ENCODE measurements at places on chromosomes 16 and 17.

DNA sequence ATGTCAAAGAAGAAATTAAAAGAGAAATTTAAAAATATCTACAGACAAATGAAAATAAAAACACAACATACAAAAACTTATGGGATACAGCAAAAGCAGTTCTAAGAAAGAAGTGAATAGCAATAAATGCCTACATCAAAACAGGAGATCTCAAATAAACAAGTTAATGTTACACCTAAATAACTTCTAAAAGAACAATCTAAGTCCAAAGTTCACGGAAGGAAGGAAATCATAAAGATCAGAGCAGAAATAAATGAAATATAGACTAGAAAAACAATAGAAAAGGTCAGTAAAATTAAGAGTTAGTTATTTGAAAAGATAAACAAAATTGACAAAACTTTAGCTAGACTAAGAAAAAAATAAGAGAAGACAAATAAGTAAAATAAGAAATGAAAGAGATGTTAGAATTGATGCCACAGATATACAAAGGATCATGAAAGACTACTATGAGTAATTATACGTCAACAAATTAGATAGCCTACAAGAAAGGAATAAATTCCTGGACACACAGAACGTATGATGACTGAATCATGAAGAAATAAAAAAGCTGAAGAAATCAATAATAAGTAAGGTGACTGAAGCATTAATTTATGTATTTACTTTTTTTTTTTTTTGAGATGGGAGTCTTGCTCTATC, 100.4 kb downstream of the CEP112 start:
- DNase-seq = no peak

DNA sequence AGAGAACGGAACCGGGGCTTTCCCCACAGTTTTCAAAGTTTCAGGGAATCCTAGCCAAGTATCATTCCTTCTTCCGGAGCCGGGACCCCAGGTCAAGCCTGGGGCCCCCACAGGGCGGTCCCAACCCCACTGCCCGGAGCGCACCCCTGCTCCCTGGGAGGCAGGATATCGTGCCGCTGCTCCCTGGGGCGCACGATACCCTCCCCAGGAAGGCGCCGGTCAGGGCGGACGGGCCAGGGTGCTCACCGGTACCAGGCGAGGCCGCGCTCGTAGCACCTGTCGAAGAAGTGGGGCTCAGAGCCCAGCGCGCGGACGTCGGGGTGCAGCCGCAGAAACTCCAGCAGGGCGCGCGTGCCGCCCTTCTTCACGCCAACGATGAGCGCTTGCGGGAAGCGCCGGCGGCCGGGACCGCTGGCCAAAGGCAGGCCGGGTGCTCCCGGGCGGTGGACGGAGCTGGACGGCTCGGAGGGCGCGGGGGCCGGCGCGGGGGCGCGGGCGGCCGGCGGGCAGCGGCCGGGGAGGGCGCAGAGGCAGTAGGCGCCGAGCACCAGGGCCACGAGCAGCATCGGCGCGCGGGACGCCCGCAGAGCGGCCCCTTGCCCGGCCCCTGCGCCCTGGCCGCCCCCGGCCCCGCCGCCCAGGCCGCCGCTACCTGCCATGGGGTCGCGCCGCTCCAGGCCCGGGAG, 407 bp downstream of the HS3ST6 start:
- no peak for DNase-seq

DNA sequence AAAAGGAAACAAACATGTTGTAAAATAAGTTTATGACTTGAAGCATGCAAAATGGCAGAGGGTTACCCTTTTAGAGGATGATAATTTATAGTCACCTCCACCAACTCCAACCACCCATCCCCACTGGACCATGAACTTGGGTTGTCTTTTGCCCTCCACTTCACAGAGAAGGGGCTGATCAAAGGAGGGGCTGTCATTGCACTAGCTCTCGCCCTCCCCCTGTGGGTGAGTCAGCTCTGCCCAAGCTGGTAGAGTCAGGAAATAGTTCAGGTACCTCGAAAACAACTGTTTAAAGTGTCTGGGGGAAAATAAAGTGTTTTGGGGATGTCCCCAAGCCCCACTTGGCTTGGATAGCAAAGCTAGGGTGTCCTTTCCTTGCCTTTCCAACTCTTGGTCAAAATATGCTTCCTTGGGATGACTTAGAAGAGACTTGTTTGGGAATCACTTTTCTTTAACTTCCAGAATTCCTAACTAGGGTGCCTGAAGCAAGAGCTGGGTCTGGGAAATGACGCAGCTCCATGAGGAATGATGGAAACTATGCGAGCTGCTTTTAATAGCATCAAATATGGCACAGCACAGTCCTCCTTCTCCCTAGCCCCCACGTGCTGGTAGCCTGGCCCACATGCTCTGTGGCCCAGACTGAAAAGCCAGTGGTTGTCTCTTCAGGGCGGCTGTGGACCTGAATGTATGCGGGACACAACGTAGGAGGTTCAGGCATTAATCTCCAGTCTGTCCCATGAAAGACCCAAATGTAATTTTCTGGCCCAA, 40.7 kb downstream of the TBX4 start:
- DNase-seq = no peak

DNA sequence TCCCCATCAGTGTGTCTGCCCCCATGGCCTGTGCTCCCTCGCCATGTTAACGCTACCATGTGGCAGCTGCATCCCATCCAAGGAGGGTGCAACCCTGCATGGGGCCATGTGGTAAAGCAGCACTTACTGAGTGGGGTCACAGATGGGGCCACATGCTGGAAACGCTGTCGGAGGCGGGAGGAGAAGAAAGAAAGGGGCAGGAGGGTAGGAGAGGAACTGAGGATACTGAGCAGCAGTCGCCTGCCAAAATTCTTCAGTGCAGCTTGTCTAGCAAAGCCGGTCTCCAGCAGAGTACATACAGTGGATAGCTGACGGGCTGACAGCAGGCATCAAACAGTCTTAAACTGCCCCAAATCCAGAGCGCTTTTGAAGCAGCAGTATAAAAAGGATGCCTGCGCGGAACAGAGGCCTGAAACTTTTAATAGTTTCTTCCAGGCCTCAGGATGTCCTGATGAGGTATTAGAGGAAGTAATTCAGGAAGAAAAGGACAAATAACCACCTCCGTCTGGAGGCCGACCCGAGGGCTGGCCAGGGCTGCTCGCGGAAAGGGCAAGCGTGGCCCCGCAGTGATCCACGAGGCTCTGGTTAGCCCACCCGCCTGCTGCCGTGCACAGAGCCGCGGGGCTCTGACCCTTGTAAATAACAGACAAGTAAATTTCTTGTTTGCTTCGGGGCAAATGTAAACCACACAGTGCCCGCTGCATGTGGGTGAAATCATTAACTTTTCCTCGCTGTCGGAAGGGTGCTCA, 149.0 kb downstream of the CCDC182 start:
- DNase-seq = no peak

GRCh38 chr17:36979565-36979941, 30.8 kb downstream of the AATF start:
- DNase-seq = no peak

GRCh38 chr16:65771707-65772106, 594.8 kb upstream of the CDH5 start:
- DNase-seq = no peak

DNA sequence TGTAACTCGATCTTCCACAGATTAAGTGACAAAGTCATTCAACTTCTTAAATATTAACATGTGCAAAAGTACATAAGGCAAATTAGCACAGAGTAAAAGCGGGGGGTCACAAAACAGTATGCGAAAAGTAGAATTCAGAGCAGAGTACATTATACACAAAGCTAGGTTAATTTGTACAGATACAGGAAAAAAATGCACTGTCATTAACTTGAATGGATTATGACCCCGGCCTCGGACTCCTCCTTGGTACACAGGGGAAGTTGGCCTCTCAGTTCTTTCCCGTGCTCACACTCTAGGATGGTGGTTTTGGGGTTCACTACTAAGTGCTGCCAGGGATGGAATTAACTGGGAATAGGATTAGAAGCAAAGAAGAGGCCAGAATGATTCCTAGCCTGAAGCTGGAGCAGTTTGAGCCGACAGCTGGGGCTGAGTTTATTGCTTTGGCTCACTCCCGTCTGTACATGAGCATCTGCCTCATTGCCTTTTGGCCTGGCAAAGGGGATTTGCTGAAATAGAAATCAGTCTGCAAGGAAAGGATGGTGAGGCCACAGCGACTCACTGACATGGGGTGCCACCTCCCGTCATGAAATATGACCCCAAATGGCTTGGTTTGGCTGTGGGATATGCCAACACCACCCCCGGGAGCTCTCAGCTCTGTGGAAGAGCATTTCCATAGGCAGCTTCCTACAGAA, 23.6 kb downstream of the NTN1 start:
- DNase-seq = no peak

- DNase-seq = no peak
Measured at GRCh38 chr17:78976907-78977680, 2.6 kb downstream of the LGALS3BP start.

GRCh38 chr17:38330941-38331411, 12.8 kb downstream of the GPR179 start:
- no peak for DNase-seq

GRCh38 chr16:87441886-87442580, 49.9 kb downstream of the MAP1LC3B start:
- DNase-seq = no peak

- DNase-seq = no peak
Measured at GRCh38 chr16:78664811-78665772, 565.6 kb downstream of the WWOX start.

GRCh38 chr17:78349891-78350642, 9.8 kb downstream of the SOCS3 start:
- no peak for DNase-seq

- no peak for DNase-seq
Measured at GRCh38 chr17:81966343-81967243, 5.6 kb upstream of the NOTUM start.

- DNase-seq = peak; percentile 50
Measured at GRCh38 chr17:45782889-45783592, 1.1 kb upstream of the CRHR1 start.

DNA sequence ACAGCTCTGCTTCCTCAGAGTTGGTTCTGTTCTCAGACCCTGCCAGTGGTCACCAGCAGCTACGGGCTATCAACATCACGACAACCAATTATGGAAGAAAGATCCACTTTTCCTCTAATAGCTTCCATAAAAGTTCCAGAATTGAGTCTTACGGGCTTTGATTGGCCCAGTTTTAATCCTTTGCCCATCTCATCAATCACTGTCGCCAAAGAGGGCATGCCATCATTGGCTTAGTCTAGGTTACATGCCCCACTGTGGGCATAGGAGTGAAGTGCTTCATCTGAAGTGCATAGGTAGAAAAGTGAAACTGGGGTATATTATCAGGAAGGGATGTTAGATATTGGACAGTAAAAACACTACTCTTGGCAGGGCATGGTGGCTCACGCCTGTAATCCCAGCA, 76.6 kb upstream of the DHX40 start:
- DNase-seq = no peak

GRCh38 chr17:81010935-81011334, 19.3 kb downstream of the CHMP6 start:
- no peak for DNase-seq

GRCh38 chr16:3578610-3579551, 1.7 kb upstream of the NLRC3 start:
- peak; percentile 81 for DNase-seq

DNA sequence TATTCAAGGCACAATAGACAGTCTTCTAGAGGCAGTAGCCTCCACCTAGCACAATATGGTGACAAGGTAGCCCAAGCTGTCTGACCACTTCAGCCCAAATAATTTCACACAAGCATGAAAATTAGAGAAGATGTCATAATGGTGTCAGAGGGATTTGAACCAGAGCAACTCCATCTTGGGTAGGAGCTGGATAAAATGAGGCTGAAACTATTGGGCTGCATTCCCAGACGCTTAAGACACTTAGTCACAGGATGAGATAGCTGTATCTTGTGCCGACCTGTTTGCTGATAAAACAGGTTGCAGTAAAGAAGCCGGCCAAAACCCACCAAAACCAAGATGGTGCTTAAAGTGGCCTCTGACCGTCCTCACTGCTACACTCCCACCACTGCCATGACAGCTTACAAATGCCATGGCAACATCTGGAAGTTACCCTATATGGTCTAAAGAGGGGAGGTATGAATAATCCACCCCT, 192.6 kb downstream of the CPPED1 start:
- DNase-seq = no peak

- no peak for DNase-seq
Measured at GRCh38 chr16:67245674-67246080, 1.6 kb downstream of the FHOD1 start.

- DNase-seq = peak; percentile 75
Measured at GRCh38 chr17:50169121-50169764, 3.4 kb downstream of the SGCA start.

DNA sequence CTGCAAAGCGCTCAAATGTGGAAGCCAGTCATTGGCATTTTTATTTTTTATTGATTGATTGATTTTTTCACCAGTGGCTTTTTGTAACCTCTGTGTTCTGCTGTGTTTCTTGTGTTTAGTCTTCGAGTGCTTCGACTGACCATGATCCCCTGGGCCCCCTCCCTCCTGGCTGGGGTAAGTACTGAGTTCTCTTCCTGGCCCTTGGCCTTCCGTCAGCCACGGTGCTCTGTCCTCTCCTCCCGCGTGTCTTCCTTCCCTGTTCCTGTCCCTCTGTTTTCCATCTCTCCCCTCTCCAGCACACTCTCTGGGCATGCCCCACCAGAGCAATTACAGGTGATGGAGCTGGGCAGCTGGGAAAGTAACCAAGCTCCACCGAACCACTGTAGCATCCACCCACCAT, 25.8 kb upstream of the CLEC18A start:
- DNase-seq = no peak

- DNase-seq = no peak
Measured at GRCh38 chr16:4233431-4233830, 8.4 kb downstream of the SRL start.

DNA sequence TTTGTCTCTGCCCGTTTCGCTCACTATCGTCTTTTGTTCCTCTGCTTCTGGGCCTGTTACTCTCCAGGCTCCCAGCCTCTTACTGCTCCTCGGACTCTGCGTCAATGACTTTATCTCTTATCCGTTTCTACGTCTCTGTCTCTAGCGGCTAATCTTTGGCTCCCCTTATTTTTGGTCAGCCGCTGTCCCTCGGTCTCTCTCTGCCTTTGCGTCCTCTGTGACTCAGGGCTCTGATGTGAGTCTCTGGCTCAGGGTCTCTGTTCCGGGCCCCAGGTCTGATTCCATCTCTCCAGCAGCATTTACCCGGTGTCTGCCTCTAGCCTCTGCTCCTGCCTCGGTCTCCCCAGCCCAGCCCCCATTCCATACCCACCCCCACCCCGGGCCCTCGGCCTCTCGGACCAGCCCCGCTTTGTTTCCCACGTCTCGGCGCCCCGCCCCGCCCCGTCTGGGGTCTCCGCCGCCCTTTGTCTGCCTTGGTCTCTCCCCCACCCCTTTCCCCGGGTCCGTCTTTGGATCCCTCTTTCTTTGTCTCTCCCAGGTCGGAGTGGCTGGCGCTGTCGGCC, 547 bp upstream of the ZNF48 start:
- DNase-seq = no peak

All from stimulated activated naive CD8-positive, alpha-beta T cell treated with anti-CD3 and anti-CD28 coated beads, Interleukin-15, amount 100 ng/mL, for 72 hours (primary cell).